ENCODE measurements at places on chromosomes 13 and 19.

GRCh38 chr13:75739244-75739868 lies 103.2 kb downstream of the LMO7 start:
- no peak for DNase-seq

GRCh38 chr13:75445717-75446499 lies 36.1 kb downstream of the TBC1D4 start:
- DNase-seq = no peak

DNA sequence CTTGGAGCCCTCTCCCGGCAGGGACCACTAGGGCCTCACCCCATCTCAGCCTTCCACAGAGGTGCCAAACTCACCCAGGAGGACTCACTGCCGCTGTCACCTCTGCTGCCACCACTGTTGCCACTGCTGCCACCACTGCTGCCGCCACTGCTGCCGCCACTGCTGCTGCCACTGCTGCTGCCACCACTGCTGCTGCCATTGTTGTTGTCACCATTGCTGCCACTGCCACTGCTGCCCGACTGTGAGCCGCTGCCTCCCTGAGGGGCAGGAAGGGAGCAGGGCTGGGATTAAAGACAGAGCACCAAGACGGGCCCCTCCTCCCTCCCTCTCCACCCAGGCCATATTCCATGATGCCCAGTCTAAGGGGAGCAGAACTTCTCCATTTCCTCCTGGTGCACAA lies 2.1 kb downstream of the DMKN start:
- no peak for DNase-seq

GRCh38 chr19:19170053-19170872 lies at the start of gene MEF2B:
TSS of gene MEF2B (minus strand) at chr19:19170263. CDS start at chr19:19150735, 19,528 bp downstream.
- DNase-seq = peak; percentile 89

DNA sequence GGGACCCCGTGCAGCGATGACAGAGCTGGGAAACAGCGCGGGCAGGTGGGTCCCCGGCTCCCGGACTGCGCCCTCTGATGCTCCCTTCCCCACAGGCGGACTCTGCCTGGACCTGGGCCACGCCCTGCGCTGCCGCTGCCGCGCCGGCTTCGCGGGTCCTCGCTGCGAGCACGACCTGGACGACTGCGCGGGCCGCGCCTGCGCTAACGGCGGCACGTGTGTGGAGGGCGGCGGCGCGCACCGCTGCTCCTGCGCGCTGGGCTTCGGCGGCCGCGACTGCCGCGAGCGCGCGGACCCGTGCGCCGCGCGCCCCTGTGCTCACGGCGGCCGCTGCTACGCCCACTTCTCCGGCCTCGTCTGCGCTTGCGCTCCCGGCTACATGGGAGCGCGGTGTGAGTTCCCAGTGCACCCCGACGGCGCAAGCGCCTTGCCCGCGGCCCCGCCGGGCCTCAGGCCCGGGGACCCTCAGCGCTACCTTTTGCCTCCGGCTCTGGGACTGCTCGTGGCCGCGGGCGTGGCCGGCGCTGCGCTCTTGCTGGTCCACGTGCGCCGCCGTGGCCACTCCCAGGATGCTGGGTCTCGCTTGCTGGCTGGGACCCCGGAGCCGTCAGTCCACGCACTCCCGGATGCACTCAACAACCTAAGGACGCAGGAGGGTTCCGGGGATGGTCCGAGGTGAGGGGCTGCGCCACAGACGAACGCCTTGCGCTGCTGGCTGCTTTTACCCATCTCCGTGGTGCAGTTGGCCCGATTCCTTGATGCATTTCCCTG lies 7.8 kb upstream of the SELENOV start:
- DNase-seq = peak; percentile 82

GRCh38 chr19:2271234-2272103 lies 10.5 kb downstream of the PEAK3 start:
- DNase-seq = no peak

DNA sequence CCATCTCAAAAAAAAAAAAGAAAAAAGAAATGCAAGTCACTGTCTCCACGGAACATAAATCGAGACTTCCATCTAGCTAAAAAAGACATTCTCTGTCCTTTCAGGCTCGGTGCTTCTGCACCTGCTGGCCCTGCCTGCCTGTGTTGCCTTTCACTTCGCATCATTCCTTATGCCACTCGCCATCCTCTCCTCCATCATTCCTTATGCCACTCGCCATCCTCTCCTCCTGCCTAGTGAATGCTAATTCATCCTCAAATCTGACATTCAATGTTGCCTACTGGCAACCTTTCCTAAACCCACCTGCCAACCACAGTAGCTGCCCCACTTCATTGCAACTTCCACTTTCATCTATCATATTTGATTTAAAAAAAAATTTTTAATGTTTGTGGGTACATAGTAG lies 36.7 kb downstream of the KCTD12 start:
- no peak for DNase-seq

DNA sequence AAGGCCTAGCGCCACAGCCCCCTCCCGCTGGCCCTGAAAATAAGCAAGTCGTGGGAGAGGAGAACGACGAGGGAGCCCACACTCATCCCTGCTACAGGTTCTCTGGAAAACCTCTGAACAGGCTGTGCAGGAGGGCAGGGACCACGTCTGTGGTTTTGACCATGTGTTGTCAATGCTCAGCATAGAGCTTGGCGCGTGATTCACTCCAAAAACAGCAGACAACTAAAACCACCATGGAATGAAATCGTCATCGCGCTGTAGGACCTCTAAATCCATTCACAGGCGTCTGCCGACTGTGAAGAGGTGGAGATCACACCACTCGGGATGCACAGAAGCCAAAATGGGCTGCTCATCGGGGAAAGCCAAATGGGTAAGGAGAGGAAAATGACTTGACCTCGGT lies 121.3 kb downstream of the COL4A1 start:
- no peak for DNase-seq

DNA sequence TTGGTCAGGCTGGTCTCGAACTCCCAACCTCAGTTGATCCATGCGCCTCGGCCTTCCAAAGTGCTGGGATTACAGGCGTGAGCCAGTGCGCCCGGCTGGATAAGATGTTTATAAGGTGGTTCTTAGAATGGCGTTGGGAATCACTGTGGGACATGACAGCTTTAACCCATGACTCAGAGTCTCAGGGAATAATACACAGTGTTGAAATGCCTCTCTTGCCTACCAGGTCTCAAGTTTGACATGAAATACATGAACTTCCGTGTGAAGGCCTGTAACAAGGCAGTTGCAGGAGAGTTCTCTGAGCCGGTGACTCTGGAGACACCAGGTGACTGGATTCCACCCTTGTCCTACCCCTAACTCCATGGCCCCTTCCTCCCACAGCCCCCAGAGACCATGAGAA lies 12.6 kb downstream of the FSD1 start:
- DNase-seq = no peak

GRCh38 chr19:8194528-8195267 lies 14.5 kb upstream of the CERS4 start:
- peak; percentile 40 for DNase-seq

DNA sequence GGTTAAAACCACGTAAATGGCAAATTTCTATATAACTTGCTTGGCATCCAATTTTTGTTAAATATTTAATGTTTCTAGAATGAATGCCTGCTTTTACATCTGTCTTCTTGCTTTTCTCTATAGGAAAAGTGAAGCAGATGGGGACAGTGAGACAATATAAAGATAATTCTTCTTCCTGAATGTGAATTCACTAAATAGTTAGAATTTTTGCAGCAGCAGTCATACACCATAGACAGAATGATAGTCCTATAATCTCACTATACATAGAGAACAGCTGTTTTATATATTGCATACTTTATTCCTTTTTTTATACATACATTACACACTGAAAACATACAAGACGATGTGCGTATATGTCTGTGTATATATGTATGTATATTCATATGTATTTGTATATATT lies 1127.3 kb downstream of the PCDH9 start:
- DNase-seq = no peak

DNA sequence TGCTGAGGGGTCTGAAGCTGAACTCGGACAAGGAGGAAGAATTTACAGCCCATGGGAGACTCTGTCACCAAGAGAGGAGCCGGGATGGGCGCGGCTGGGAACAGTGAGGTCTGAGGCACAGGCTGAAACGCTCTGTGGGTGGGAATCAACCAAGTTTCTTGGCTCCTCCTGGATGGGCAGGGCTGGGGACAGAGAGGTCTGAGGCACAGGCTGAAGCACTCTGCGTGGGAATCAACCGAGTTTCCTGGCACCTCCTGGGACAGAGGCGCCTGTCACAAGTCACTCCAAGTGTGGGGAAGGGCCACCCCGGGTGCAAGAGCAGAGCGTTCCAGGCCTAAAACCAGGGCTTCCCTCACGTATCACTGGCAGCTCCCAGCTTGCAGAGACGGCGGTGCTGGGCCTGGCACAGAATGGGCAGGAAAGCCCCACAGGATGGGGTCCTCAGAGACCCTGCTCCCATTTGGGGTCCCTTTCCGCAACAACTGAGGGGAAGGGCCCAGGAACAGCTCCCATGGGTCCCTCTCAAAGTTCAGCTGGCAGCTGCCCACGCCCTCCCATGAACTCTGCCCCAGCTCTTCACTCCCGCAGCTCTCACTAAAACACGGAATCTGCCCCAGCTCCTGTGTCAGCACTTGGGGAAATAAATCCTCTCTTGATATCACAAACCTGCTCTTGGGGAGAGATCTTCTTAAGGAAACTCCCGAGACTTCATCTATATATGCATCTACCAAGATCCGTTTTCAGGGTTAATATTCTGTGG lies 18.5 kb downstream of the AP3D1 start:
- no peak for DNase-seq

- DNase-seq = peak; percentile 83
These were observed 16.2 kb upstream of the AP1M2 start for GRCh38 chr19:10603084-10603872.

DNA sequence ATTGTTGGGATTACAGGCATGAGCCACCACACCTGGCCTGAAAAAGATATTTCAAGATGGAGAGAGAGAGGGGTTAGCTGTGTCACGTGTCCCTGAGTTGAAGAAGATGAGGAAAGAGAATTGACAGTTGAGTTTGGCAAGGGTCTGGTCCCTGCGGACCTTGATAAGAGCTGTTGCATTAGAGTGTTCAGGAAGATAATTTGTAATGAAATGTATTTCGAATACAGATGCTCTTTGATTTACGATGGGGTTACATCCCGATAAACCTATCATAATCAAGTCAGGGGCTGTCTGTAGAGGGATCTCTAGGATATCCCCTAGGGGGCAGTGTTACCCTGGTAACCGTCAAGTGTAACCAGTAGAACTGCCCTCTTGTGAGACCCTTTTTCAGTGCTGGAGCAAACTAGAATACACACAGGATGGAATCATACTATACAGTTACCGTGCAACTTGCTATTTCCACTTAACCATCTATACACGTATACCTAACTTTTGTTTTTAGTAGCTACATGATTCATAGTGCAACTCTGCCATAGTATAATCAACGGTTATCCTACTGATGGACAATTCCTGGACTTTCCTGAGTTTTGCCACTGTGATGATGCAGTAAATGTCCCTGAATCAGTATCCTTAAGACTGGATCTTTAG lies 1.5 kb upstream of the ELOF1 start:
- peak; percentile 70 for DNase-seq

DNA sequence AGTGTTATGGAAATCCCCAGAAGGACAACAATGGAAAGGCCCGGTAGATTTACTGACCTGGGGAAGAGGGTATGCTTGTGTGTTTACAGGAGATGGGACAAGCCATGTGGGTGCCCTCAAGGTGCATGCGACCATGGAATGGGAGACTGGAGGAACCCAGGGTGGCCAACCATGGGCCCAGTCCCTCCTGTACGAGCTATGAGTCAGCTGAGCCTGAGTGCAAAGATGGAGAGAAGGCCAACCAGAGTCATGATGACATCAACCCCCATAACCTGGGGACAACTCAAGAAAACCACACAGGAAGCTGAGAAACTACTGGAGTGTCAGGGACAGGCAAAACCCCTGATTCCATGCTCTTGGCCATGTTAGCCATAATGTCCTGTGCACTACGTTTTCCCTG lies 7.8 kb downstream of the ZNF350 start:
- DNase-seq = no peak

DNA sequence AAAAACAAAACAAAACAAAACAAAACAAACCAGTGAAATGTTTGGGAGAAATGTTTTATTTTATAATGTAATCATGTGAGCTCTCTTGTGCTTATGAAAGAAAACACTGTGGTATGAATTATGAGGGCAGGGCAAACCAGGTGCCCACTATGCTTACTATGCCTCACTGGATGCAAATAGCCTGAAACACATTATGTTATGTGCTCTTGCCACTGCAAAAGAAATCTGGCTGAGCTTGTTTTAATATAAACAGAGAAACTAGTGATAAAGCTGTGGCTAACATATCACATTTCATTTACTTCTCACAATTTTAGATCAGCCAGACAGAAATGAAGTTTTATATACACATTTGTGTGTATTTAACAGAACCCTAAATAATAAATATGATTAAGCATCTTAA lies 8.7 kb upstream of the NBEA start:
- no peak for DNase-seq

GRCh38 chr13:84430015-84430414 lies 547.7 kb upstream of the SLITRK1 start:
- DNase-seq = no peak

DNA sequence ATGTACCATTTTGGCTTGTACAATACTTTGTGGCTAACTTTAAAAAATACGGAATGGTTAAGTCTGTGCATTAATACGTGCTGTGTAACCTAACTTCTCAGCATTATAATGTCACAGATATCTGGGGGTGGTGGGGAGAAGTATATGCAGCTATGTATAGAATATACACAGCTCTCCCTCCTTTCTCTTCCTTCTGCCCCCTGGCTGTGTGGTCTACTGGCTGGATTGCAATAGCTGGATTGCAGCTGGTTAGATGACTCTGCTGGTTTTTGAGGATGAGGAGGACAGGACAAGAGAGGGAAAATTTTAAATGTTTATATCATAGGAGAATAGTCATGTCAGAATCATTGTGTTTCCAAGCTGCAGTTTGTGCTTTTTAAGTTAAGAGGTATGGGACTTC lies 9.7 kb downstream of the RNASEH2B start:
- no peak for DNase-seq

DNA sequence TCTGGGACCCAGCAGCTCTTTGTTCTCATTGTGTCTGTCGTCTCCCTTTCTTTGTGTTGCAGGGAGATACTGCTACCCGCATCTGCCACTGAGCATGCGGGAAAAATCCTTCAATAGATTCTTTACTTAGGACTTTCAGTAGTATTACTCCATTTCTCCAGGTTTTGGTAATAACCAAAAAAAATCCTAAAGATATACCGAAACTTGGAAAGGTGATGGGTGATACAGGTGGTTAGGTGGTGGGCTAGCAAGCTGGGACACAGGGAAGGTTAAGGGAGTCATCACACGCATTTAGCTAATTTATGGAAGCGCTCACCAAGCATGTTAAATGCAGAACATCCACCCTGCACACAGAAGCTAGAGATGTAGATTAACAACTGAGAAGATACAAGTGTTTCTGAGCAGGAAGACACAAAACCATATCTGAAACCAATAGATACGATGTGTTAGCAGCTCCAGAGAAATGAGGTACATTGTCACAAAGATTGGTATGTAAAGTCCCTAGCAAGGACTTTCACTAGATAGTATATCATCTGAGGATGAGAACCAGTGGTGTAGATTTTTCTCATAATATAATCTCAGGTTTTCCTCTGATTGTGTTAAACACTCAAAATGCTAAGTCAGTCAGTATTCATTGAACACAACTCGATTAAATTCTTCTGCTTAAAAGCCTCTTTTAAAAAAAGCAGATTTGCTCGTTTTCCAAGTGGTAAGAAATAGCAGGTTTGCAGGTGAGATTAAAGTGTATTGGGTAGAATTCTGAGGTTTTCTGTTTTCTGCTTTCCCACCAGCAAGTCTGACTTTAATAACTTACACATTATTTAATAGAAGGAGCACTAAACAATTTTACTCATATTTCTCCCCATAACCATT lies 1.2 kb upstream of the SLAIN1 start:
- no peak for DNase-seq
